Activated naive CD8-positive, alpha-beta T cell treated with anti-CD3 and anti-CD28 coated beads, Interleukin-2, amount 10 ng/mL, durations not matched to agents 7 days and 5 days (primary cell): ENCODE measurements at places on chromosomes 4 and X.

DNA sequence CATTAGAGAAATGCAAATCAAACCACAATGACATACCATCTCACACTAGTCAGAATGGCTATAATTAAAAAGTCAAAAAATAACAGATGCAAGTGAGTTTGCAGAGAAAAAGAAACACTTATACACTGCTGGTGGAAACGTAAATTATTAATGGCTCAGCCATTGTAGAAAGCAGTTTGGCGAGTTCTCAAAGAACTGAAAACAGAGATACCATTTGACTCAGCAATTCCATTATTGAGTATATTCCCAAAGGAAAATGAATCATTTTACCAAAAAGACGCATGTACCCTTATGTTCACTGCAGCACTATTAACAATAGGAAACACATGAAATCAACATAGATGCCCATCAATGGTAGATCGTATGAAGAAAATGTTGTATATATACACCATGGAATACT lies 75.0 kb downstream of the NAA11 start:
- DNase-seq: no peak

- DNase-seq: no peak
Observed at GRCh38 chrX:70046978-70047377, 2.8 kb downstream of the AWAT2 start.

DNA sequence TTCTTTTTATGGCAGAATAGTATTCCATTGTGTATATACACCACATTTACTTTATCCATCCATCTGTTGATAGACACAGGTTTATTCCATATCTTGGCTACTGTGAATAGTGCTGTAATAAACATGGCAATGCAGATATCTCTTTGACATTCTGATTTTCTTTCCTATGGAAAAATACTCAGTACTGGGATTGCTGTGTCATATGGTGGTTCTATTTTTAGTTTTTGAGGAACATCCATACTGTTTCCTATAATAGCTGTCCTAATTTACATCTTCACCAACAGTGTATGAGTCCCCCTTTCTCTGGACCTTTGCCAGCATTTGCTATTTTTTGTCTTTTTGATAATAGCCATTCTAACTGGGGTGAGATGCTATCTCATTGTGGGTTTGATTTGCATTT lies 73.5 kb downstream of the GPAT3 start:
- no peak for DNase-seq

DNA sequence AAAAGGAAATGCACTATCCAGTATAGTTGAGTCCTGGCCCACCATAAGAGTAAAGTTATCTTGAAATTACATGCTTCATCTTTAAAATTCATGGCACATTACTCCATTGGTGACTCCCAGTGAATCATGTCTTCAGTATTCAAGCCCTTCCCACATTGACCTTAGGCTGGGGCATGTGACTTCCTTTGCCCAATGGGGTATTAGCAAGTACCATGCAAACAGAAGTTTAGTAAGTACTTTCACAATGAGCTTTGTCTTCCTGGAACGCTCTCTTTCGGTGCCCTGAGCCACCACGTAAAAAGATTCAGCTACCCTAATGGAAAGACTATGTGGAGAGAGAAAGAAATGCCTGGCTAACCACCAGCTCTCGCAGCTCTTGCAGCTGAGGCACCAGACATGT lies 235.4 kb downstream of the HNRNPD start:
- DNase-seq: no peak

DNA sequence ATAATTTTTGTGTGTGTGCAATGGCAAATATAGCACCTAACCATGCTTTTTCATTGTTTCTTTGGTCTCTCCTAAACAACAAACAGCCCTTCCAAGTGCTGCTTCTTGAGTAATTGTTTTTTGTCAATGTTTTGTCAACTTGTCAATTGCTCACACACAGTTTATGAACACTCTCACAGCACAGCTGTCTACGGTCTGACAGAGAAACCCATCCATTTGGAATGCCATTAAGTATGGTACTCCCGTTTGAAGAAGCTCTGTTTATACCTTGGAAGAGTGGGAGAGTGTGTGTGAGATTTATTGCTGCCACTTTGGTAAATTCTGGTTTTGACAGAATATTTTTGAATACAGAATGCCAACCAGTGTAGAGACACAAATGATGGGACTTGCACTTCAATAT lies 254.6 kb downstream of the LDB2 start:
- no peak for DNase-seq

- DNase-seq: no peak
Observed at GRCh38 chr4:76758290-76758882, 139.6 kb downstream of the SOWAHB start.

DNA sequence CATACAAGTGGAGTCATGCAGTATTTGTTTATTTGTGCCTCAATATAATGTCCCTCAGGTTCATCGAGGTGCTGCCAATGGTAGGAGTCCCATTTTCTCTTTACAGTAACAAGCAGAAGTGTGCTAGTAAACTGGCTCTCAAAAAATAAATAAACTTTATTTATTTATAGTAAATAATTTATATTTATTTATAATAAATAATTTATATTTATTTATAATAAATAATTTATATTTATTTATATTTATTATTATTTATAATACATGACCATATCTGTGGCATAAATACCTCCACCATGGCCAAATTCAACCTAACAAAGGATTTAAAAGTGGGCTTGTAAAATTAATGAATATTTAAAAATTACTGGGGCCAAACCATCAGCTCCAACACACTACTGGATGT lies 464.9 kb upstream of the NWD2 start:
- DNase-seq: no peak

- no peak for DNase-seq
Observed at GRCh38 chr4:187286525-187286924, 562.9 kb upstream of the FAT1 start.

GRCh38 chr4:170281027-170281426 lies 191.3 kb upstream of the AADAT start:
- DNase-seq: no peak

- DNase-seq: no peak
Observed at GRCh38 chr4:94497690-94498089, 45.9 kb downstream of the PDLIM5 start.

DNA sequence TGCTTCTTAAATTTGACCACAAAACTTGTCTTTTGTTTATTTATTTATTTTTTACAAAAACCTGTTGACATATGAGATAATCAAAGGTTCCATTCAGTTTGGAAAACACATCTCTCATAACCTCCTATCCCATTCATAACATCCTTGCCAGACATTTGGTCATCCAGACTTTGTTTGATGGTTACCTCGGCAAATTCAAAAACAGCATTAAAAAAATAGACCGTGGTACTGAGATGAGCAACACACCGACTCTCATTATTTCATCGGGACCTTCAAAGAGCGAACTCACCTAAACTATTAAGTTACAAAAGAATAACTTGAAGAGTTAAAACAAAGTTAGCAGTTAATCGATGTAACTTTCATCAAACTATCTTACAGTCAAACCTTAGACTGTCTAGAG lies 85.8 kb upstream of the RPS6KA3 start:
- no peak for DNase-seq

DNA sequence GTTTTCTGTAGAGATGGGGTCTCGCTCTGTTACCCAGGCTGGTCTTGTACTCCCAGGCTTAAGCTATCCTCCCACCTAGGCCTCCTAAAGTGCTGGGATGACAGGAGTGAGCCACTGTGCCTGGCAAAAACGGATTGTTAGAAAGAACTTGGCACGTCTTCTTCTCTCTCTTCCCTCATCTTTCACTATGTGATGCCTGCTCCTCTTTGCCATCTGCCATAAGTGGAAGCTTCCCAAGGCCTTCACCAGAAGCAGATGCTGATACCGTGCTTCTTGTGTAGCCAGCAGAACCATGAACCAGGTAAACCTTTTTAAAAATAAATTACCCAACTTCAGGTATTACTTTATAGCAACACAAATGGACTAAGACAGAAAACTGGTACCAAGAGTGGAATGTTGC lies 36.9 kb upstream of the HUWE1 start:
- no peak for DNase-seq

- DNase-seq: no peak
Observed at GRCh38 chr4:57333684-57334083, 223.5 kb upstream of the IGFBP7 start.

GRCh38 chrX:28312965-28313364 lies 274.3 kb upstream of the IL1RAPL1 start:
- no peak for DNase-seq

DNA sequence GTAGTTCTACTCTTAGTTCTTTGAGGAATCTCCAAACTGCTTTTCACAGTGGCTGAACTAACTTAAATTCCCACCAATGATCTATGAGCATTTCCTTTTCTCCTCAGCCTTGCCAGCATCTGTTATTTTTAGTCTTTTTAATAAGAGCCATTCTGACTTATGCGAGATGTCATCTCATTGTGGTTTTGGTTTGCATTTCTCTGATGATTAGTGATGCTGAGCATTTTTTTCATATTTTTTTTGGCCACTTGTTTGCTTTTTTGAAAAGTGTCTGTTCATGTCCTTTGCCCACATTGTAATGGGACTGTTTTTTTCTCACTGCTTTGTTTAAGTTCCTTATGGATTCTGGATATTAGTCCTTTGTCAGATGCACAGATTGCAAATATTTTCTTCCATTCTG lies 21.5 kb upstream of the PHKA1 start:
- no peak for DNase-seq

GRCh38 chrX:39195156-39195555 lies 393.9 kb downstream of the MID1IP1 start:
- no peak for DNase-seq

DNA sequence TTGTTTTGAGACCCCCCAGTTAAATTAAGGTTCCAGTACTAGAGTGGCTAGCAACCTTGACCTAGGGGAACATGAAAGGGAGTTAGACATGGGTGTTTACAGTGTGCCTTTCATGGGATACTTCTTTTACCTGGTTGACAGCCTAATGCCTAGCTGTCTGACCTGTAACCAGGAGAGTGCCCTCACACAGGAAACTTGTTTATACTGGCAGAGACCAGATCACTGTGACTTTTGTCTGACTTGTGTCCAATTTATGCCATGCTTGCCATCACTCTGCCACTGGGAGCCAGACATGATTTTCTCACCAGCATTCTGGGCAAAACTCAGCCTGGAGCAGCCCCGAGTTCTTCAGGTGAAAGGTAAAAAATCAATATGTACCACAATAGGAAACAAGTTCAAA lies 305.9 kb downstream of the CHIC1 start:
- no peak for DNase-seq

DNA sequence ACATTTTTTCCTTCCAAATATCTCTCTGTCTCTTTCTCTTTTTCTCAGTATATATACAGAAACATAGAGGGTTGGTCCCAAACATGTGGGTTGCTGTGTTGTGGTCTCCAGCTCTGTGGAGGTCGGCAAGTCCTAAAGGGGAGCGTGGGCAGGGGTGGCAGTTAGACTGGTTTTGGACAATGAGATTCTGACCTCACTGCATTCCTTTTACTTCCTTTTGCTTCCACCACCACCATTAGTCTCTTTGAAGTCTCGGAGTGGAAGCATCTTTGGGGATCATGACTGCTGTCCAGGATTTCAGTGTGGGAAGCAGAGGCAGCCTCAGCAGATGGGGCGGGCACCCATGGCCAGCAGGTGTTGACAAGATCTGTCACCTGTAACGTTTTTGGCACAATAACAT lies 1091.8 kb downstream of the RAPGEF2 start:
- DNase-seq: no peak

GRCh38 chr4:159158985-159159384 lies 56.1 kb downstream of the RAPGEF2 start:
- no peak for DNase-seq

DNA sequence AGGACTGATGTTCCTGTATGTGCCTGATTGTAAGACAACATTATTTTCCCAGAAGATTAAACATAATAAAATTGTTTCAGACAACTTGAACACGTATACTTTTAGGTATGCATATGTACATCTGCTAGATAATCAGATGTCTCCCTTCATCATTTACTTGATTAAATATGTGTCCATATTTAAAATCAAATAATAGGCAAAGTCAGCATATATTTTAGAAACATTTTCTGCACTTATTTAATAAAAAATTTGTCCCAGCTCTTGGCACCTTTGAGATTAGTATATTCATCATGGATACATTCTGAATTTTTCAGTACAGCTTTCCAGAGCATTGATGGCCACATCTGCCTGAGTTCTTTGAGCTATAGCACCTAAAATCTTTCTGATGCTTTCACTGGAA lies 106.0 kb downstream of the ARHGAP10 start:
- no peak for DNase-seq

DNA sequence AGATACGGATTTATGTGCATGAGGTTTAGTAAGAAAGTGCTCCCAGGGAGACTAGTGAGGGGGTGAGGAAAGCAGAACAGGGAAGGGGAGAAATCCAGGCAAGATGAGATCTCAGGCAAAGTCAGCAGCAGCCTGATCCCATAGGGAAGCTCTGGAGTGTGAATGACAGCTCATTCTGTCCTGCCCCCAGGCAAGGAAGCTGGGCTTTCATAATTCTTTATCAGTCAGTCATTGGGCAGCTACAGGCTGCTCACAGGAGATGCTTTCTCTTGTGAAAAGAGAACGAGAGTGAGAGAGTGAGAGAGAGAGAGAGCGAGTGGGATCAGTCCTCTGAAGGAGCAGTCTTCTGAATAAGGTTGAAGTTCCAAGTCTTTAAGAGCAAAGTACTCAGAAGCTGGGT lies 48.1 kb downstream of the SRPX start:
- DNase-seq: no peak

GRCh38 chr4:125781651-125782050 lies 466.9 kb downstream of the FAT4 start:
- no peak for DNase-seq

DNA sequence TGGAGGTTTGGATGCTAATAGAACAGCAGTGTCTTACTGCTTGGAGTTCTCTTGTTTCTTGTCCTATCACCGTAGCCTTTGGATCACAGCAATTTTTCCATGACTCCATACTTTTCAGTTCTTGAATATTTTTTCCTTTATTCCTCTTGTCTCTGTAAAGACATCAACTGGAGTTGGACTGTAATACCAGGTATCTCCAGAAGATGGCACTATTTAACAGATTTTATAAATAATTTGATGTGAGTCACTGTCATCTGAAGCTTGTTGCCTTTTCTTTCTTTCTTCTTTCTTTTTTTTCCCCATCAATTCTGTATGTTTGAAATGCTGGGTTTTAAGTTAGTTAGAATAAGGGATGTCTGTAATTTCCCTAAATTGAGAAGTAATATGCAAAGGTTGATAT lies 24.1 kb downstream of the HPRT1 start:
- DNase-seq: no peak

DNA sequence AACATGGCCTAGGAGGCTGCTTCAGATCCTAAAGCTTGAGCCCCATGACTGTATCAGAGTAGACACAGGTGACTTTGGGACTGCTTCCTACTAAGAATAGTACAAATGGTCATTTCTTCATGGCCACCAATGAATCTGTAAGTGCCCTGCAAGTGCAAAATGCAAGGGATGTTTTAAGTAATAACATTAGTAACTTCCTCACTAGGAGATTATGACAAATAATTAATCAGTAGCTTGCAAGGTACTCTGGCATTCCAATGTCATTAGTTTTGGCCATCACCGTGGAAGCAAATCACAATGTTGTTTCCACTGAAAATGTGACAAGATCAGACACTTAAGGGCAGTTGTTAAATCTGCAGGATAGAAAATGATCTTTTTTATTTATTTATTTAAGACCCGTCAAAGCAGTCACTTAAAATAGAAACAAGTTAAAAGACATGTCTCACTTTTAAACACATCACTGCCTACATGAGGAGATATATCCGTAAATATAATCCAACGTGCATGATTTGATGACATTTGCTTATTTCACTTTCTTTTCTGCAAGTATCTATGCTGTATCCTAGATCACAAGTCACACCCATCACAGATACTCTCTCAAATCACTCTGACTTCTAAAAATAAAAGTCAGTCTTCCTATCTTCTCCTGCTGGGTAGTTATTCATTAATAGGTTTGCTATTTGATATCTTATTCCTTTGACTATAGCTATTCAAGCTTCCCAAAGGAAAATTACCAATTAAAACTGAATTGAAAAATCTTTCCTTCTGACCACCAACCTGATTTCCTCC lies 400.6 kb downstream of the IL15 start:
- DNase-seq: no peak
